ENCODE measurements at places on chromosomes 7 and 10.

DNA sequence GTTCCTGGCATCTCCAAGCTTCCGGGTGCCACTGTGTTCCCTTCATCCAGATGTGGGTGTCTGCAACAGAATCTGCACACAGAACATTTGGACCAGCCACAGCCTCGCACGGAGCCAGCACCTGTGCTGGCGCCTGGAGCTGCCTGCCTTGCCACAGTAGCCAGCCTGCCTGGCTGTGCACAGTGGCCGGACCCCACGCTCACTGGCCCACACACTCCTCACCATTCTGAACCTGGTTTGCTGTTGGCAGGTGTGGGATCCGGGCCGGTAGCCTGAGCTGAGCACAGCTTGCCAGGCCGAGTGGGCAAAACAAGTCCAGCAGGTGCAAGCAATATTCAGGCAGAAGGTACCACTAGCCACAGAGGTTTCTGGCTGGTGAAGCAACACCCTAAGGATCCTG lies 7.6 kb upstream of the KLHL7 start:
- no peak for DNase-seq

- no peak for DNase-seq
Measured at GRCh38 chr10:38047666-38048065, 37.2 kb downstream of the ZNF33A start.

GRCh38 chr10:34049469-34049868 lies 715.0 kb upstream of the NRP1 start:
- no peak for DNase-seq

GRCh38 chr7:74417419-74417971 lies 36.2 kb upstream of the GTF2IRD1 start:
- peak; percentile 39 for DNase-seq

GRCh38 chr10:110746254-110746826 lies 102.2 kb downstream of the RBM20 start:
- peak; percentile 56 for DNase-seq
